Fibroblast of skin of right biceps (primary cell): ENCODE measurements at places on chromosomes 4 and X.

DNA sequence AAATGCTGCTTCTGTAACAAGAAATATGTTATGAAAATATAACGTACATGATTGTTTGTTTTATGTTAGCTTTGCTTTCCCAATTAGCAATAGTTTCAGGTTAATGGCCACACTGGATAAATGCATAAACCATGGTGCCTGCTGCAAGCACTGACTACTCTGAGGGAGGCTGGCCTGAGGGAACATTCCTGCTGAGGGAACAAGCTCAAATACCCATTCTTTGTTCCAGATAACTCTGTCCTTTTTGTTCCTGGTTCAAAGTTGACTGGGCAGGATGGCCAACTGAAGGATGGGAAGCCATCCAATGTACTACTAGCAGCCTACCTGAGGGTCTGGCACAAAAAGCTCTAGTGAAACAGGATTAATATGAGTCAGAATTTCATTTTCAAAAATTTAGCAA, 37.5 kb downstream of the NUP62CL start:
- no peak for DNase-seq

DNA sequence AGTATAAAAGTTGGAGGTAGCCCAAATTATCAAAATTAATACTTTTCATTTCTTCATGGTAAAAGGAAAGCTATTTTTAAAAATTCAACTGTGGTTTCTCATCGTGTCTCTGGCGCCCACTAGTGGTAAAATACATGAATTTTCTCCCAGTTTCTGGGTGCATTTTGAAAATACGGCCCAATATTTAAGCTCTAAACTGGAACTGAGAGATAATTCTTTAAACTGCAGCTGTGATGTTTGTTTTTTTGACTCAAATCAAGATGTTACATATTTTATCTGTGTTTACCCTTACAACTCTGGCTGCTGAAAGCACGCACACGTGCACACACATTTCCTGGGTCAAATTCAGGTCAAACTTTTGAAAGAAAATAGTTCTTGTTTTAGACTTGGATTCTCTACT, 123.9 kb upstream of the ACSL4 start:
- peak; percentile 29 for DNase-seq

GRCh38 chr4:157012296-157012695, 40.7 kb upstream of the PDGFC start:
- DNase-seq: peak; percentile 23

- no peak for DNase-seq
These were observed 37.6 kb downstream of the C4orf50 start for GRCh38 chr4:5980436-5981155.

DNA sequence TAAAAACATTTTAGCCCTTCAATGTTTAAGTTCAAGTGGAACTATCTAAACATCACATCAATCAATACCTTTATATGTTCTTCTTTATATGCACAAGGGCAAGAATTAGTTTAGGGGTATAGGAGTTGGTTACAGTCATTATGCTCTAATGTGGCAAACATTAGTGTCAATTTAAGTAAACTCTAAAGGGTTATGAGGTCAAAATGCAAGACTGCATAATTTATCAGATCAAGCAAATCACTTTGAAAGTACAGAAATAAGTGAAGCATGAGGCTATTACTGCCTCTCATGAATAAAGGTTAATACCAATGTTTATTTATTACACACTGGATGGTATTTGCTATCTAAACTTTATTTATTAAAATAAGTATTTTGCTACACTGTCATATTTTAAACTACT, 59.7 kb downstream of the MAB21L2 start:
- DNase-seq: no peak
